ENCODE measurements at places on chromosomes 6 and 20.

GRCh38 chr6:24933868-24934401 lies 1.8 kb downstream of the RIPOR2 start:
- no peak for DNase-seq

DNA sequence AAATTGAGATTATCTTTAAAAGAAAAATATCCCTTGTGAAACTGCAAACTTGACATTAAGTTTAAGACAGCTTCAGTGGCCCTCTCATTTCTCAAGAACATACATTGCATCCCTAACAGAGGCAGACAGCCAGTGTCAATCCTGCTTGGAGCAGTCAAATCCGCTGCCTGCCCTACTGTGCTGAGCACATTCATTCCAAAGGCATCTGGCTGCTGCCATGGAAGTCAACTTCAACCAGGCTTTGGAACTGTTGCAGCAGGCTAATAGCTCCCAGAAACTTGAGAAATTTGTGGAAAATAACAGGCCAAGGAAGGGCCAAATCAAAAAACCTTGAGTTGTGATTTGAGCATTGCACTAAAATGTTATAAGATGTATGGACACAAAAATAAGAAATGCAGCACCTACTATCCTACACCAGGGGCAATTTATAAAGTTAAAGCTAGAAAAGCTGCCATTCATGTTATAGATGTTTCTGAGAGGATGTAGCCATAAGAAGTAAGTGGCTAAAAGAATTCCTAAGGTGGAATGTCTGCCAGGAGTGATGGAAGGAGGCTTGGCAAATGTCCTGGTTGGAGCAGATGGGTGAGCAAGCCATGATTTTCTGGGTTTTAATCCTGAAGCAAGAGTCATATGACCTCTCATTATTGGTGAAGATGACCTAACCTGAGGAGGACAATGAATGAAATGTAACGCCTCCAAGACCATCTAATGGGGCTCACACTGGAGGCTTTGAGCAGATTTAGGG lies 31.4 kb upstream of the HAO1 start:
- no peak for DNase-seq

- no peak for DNase-seq
Measured at GRCh38 chr6:118780668-118781067, 113.3 kb upstream of the ASF1A start.

DNA sequence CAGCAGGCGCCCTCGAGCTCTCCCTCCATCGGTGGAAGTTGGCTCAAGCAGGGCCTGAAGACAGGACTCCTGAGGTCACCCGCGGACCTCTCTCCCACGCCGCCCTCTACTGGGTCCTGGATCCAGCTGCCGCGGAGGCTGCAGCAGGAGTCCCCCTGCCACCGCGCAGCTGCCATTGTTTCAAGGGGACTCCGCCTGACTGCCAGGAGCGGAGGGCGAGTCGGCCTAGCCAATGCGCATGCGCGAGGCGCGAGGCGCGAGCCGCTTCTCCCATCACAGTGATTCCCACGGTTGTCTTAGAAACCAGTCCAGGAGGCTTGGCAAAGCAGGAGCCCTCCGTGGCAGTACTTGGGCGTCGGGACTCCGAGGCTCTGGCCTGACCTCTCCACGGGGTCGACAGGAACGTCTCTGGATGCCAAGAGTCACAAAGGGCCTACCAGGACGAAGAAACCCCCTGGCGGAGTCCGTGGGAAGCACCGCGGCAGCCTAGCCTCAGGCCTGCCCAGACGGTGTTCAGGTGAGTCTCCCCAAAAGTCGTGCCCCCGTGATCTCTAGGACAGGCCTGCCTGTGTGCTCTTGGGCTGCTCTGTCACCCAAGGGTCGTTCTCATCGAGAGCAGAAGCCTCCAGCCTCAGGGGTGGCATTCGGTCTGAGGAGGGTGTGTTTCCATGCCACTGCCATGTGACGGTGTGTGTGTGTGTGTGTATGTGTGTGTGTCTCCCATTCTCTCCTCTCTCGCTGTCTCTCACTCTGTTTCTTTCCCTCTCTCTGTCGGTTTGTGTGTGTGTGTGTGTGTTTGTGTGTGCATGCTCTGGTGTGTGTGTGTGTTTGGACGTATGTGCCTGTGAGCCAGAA lies 290.6 kb upstream of the ZNF337 start:
- no peak for DNase-seq

DNA sequence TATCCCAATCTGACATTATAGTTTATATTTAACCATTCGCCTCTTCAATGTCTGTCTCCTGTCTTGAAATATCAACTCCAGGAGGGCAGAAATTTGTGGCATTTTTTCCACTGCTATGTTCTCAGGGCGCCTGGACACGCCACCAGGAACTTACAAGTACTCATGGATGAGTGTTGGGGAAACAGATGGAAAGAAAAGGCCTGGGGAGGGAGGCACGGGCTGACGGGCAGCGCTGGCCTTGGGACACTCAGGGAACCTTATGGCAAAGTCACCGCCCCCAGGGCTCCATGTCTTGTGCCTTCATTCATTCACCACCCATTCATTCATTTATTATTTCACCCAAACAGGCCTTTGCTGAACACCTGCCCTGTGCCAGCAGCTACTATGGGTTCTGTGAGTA lies 222.9 kb downstream of the PREX1 start:
- DNase-seq, result no peak

DNA sequence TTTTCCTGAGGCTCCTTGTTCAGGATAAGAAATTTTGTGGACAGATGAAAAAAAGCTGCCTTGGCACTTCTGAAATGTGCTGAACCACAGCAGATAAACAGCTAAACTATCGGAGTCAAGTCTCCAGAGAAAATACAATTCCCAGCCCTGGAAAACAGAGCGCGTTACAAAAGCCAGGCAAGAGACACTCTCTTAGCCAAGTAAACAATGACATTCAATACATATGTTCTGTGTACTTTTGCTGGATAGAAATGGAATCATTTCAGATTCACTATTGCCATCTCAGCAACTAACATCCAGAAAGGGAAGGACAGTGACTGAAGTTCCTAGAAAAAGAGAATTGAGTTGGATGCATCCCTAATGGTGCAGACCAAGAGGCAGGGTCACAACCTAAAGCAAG lies 196.8 kb upstream of the NRSN1 start:
- DNase-seq, result no peak

- no peak for DNase-seq
Measured at GRCh38 chr6:168362276-168362990, 42.9 kb upstream of the DACT2 start.

GRCh38 chr20:52828199-52828598 lies 144.0 kb upstream of the TSHZ2 start:
- no peak for DNase-seq

GRCh38 chr20:14691994-14692393 lies 354.6 kb upstream of the FLRT3 start:
- DNase-seq, result no peak

DNA sequence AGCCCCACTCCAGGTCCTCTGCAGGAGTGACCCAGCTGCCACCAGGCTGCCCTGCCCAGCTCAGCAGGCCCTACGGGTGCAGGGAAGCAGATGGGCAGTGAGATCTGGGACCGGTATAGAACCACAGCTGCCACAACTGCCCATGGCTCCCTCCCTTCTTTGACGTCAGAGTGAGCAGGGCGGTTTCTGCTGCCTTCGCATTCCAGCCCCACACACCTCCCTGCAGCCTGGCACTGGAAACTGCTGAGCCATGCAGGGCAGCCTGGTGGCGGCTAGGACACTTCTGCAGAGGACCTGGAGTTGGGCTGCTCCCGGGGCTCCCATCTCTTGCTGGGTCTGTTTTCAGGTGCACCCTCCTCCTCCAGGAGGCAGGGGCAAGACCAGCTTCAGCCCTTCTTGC lies 101.6 kb upstream of the CD93 start:
- DNase-seq, result no peak

DNA sequence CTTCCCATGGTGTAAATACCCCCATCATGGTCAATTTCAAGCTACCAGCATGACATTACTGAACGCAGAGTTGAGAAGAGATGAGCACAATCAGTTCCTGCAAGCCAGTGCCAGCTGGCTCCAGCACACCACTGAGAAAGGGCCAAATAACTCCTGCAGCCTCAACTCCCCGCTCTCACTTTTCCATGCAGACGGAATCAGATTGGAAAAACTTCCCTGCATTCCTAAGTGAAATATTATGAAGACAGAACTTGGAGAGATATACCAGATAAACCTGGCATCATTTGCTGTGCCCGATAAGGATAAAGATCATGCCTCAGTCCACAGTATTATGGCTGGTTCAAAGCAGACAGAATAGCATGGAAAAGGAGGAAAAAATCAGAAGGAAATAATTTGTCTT lies 56.7 kb downstream of the FILIP1 start:
- no peak for DNase-seq

- no peak for DNase-seq
Measured at GRCh38 chr6:46505693-46506512, 14.7 kb upstream of the RCAN2 start.

- DNase-seq, result no peak
Measured at GRCh38 chr6:135145063-135145800, 35.9 kb upstream of the MYB start.

GRCh38 chr6:122098201-122098678 lies 301.2 kb upstream of the HSF2 start:
- DNase-seq, result no peak

DNA sequence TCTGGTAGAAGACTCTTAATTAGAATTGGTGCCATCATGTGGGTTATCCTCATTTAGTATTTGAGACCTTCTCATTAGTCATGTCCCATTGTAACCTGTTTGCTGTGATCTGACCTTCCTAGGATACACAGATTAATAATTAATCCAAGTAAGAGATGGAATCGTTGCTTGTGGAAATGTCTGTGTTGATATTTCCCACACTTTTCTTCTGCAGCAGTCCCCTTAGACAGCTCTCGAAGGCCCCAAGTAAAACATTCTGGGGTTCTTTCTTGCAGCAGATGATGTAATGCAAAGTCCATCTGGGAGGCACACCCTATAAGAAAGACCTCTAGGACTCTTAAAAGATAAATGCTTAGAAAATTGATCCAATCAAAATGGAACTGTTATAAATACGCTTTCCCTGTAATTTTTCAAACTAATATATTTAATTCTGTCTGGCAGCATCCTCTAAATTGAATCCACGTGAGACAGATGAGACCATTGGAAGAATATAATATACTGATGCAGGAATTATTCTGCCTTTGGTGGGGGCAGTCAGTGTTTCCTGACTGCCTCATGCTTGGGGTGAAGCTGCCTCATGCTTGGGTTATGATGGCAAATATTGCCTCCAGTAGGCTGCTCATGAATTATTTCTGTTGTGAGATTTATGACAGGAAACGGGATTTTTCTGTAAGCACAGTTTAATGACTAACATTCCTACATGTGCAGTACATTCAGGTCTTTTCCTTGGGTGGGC lies 54.5 kb upstream of the ARMC2 start:
- DNase-seq, result no peak

GRCh38 chr6:136990754-136991153 lies 54.0 kb downstream of the IL20RA start:
- no peak for DNase-seq

- no peak for DNase-seq
Measured at GRCh38 chr6:170464080-170464479, 89.0 kb downstream of the PSMB1 start.

DNA sequence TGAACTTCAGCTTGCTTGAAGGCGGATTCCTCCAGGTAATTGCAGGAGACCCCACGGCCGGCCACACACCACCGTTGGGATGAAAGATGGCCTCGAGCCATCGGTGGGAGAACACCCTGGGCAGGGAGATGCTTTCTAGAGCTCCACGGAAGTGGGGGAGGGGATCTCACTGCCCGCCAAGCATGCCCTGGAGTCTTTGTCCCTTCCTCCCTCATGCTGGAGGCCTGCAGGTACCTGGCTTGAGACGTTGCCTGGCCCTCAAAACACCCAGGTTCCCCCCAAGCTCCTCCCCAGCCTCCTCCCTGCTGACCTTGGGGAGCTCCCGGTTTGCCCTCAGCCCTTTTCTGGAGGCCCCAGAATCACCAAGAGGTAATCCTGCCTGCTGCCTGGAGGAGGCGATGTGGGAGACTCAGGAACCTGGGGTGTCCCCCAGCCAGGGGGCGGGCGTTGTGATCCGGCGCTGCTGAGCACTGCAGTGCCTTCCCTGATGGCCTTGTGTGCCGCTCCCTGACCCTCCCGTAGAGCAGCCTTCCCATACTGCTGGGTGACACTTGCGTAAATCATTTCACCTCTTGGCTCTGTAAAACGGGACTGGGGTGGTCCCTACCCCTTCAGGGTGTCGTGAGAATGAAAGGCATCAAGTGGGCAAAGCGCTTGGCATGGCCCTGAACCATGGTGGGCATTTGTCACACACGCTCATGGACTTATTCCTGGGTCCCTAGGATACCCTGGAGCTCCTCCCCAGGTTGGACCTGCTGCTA lies 91.4 kb downstream of the CEBPB start:
- DNase-seq, result no peak

DNA sequence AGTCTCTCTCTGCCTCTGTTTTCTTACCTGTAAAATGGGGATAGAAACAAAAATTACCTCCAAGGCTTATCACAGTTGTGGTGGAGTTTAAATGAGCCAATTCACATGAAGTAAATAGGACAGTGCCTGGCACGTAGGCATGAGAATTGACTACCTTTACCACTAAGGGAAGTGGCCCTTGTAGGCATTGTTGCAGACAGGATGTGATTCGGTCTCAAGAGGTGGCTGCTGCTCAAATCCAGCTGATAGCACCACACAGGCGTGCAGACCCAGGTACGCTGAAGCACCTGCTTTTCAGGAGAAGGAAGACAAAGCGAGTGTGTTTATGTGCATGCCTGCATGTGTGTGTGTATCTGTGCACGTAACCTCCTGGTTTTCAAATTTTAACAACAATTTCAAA lies 108.6 kb downstream of the EYA2 start:
- DNase-seq, result no peak

GRCh38 chr6:54613596-54613995 lies 233.0 kb upstream of the FAM83B start:
- no peak for DNase-seq

All from GM12864 (cell line).